ENCODE measurements at places on chromosomes 16 and 17. TPM values are rescaled to one million over a fixed set of nuclear protein-coding genes. Genes with fewer than 3 reads are reported as not detected.
A peak's percentile ranks its signal among the peaks of the same experiment; 100 is the strongest.

The CCL4 gene
- total RNA-seq: 21.8 TPM

DNA sequence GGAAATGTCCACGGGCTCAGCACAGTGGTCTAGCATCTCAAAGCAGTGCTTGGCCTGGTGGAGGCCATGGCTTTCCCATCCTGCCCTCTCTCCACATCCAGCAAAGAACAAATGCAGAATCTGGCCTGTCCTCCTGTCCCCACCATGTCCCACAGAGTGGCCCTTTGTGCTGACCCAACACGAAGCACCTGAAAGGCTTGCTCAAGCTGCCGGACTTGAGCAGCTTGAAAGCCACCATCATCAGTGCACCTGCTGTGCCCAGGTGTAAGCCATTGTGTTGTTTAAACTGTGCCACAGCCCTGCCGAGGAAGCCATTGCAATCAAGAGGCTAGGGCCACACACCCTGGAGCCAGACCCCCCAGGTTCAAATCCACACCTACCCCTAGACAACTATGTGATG, 115.5 kb downstream of the SOCS1 start:
- no peaks in the 10 kb centered on the region for H3K27me3 ChIP-seq
- peaks cover 35% of the 10 kb centered on the region for H3K4me1 ChIP-seq
- DNase-seq: no peak
- no peak overlapping the region for H3K27ac ChIP-seq

DNA sequence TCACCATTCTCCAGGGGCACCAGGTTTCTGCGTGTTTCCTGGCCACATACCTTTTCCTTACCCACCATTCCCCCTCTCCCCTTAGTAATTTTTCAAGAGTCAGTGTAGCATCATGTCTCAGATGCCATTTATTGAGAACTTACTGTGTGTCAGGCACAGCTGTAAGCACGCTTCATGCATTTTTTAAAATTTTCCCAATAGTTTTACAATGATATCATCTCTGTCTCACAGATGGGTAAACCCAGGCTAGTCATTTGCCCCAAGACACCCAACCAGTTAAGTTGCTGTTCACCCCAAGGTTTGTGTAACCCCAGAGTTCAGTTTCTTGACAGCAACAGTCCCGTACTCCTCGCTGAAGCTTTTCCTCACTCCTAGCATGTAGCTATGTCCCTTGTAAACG, 56.4 kb upstream of the IRX3 start:
- no peak for DNase-seq
- H3K27me3 ChIP-seq: no peaks in the 10 kb centered on the region
- H3K36me3 ChIP-seq: no peaks in the 10 kb centered on the region
- H3K4me3 ChIP-seq: no peak overlapping the region
- H3K27ac ChIP-seq: peak overlapping the region; percentile 11

- H3K27me3 ChIP-seq: no peaks in the 10 kb centered on the region
- peak; percentile 95 for DNase-seq
- no peaks in the 10 kb centered on the region for H3K36me3 ChIP-seq
- peaks cover 45% of the 10 kb centered on the region for H3K4me1 ChIP-seq
- H3K4me3 ChIP-seq: peak overlapping the region; percentile 45
Measured at GRCh38 chr16:72989579-72990551, 58.1 kb downstream of the ZFHX3 start.

DNA sequence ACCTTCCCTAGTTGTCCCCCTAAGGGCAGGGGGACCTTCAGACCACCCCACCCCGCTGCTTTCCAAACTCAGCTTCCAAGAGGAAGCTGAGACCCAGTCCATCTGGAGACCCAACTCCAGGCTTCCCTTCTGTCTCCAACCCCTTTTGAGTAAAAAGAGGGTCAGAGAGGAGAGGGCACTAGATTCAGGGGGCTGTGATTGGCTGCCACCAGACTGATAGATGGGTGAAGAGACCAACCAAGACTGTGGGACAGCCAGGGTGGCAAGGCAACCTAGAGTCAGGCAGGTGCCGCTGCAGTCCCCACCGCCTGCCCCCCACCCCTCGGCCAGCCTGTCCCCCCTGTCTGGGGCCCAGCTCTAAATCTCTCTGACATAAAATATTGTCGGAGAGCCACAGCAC, 92.5 kb downstream of the SDK2 start:
- no peaks in the 10 kb centered on the region for H3K4me1 ChIP-seq
- no peak overlapping the region for H3K27ac ChIP-seq
- no peak overlapping the region for H3K4me3 ChIP-seq
- H3K36me3 ChIP-seq: no peaks in the 10 kb centered on the region
- no peak for DNase-seq
- H3K27me3 ChIP-seq: no peaks in the 10 kb centered on the region

The PLD2 gene
- total RNA-seq: 21.4 TPM
